Adipocyte (in vitro differentiated cells): ENCODE measurements at places on chromosomes 6 and 20.

DNA sequence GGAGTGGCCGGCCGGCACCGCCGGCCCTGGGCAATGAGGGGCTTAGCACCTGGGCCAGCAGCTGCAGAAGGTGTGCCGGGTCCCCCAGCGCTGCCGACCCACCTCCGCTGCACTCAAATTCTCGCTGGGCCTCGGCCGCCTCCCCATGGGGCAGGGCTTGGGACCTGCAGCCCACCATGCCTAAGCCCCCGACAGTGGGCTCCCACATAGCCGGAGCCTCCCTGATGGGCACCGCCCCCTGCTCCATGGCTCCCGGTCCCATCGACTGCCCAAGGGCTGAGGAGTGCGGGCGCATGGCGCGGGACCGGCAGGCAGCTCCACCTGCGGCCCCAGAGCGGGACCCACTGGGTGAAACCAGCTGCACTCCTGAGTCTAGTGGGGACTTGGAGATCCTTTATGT, 13.8 kb downstream of the SPINT4 start:
- no peak for DNase-seq

DNA sequence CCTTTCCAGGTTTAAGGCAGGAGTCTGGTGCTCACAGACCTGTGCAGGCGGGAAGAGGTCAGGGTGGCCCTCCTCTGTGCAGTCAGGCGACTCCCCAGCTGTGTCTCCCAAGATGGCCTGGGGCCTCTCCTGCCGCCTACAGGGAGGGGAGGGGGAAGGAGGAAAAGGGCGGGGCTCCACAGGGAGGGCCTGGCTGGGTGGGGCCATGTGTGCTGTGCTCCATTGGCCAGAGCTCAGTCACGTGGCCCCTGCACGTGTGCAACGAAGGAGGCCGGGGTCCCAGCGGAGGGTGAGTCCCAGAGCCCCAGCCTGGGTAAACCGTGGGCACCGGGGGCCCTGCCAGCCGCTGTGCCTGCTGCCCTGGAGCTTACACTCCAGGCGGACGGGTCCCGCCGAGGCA, 211.6 kb downstream of the ZDHHC14 start:
- no peak for DNase-seq

GRCh38 chr20:62427172-62428001, at the start of gene RBBP8NL:
TSS of gene RBBP8NL (minus strand) at chr20:62427539. CDS start at chr20:62419647, 7,892 bp downstream.
- no peak for DNase-seq

DNA sequence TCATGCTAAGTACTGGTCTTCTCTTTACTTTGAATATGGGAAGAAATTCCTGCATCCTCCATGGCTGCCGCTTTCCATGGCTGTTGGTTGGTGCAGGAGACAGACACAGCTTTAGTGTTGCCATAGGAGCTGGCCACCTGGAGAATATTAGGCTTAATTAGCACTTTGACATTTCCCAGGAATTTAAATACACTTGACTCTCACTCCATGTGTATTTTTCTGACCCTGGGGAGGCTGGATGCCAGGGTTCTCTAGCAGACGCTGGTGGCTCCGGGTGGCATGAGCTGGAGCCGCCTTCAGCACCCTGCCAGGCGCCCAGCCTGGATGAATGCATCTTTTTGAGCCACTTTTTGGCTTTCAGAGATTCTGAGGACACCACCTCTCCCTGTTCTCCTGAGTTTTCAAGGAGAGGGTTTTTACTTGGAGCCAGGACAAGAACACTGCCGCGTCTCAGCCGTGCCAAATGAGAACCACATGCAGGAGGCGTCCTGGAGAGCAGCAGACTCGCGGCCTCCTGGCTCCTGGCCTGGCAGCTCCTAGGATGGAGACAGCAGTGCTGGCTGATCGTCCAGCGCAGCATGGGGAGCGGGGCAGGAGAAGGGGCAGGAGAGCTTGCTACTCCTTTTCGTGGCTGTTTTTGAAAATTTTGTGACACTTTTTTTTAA, 258.8 kb downstream of the SMOC2 start:
- DNase-seq = no peak

DNA sequence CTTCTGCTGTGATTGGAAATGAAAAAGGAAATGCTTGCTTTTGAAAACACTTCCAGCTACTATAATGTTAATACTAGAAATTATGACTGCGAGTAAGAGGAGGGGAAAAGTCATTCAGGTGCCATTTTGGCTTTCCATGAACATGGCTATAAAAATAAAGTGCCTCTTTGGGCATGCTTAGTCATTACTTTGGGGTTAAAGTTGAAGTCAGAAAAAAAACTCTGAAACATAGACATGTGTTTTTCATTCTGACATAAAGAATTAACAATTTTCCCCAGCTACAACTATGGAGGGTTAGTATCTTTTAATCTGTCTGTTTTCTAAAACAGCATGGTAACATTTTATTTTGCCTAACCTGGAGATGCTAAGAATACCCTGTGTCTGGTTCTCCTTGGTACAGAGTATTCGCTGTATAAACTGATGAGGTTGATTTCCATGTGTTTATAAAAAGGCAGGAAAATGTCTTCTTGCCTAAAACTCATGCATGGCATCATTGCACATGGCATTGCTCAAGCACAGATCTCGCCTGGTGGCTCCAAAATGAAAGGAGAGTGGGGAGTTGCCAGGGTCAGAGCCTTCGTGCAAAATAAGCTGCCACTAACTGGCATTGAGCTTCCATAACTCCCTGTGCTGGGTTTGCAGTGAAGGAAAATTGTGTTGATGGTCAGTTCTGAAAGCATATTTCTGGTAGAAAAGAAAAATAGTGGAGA, 188.9 kb downstream of the KCNQ5 start:
- peak; percentile 28 for DNase-seq

DNA sequence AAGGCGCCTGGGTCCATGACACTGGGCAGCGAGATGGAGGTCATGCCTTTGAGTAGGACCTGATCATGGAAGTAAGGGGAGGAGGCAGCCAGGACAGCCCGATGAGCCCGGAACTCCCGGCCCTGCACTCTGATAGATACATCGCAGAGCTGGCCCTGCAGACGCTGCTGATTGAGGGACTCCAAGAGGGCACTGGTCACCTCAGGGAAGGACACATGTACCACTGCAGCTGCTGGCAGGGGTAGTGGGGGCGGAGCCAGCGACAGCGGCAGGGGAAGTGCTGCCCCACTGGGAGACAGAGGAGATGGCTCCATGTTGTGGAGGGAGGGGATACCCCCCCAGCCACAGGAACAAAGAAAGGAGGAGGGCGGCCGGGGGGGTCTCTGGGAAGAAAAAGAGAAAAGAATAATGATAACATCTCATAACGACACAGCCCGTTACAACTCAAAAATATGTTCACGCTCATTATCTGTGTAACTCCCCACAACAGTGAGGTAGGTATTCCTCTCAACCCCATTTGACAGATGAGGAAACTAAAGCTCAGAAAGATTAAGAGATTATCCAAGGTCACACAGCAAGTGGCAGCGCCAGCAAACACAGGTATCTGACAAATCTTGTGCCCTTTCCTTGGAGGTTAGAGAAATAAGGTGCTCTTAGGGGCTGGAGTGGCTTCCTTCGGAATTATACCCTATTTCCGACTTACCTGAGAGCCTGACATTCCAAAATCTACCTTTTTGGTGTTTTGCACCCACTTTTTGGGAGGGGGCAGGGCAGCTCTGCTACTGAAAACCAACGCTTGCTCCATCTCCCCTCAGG, 733 bp downstream of the ZBTB22 start:
- no peak for DNase-seq

DNA sequence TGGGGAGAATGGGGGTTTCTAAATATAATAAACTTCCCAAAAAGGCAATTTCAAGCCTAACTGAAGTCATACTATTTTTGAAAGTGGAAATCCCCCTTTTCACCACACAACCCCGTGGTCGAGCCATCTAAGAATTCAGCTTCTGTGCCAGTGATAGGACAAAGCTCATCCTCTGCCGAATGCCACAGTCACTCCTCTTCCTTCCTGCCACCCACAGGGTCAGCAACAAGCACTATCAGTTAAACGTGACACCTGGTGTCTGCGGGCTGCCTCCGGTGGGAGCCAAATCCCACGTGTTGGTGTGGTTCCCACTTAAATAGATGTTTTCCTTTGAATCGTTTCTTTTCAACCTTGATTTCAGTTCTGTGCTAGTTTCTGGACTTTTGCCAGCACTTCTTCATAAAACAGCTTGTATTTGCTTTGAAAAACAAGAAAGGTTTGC, 60.7 kb downstream of the TNFAIP3 start:
- DNase-seq = peak; percentile 23

- DNase-seq = peak; percentile 17
Measured at GRCh38 chr20:51258582-51259165, 235.8 kb upstream of the KCNG1 start.

- no peak for DNase-seq
Measured at GRCh38 chr20:63361519-63362435, 628 bp upstream of the CHRNA4 start.

DNA sequence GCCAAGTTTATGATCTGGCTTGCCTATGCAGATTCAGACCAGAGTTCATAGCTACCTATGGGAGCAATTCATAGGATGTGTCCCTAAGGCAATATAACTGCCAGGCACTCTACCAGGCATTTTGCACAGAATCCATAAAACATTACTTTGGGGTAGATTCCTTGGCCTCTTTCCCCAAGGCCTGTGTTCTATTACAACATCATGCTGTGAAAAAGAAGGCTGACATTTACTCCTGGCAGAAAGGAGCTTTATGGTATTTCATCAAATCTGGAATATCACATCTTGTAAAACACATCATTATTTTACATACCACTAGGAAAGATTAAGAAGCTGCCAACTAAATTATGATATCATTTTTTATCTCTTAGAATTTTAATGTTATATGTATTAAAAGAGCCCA, 287.0 kb upstream of the MARCKS start:
- DNase-seq = peak; percentile 79

- DNase-seq = no peak
Measured at GRCh38 chr6:40692337-40692736, 105.2 kb upstream of the LRFN2 start.

DNA sequence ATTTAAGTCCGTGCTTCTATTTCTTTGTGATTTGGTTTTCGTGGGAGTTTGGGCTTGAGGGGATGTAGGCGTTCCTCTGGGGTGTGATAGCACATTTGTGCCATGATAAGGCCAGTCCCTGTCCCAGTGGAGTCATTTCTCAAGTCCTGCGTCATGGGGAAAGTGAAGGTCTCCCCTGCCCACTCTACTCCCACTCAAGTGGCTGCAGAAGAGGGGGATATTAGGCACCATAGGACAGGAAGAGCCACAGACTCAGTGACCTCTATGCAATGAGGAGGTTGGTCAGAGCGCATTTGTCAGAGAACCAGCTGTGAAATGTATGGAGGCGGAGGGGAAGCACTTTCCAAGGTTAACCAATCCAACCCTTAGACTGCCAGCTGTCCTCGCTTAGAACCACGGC, 51.9 kb upstream of the EDN1 start:
- no peak for DNase-seq

DNA sequence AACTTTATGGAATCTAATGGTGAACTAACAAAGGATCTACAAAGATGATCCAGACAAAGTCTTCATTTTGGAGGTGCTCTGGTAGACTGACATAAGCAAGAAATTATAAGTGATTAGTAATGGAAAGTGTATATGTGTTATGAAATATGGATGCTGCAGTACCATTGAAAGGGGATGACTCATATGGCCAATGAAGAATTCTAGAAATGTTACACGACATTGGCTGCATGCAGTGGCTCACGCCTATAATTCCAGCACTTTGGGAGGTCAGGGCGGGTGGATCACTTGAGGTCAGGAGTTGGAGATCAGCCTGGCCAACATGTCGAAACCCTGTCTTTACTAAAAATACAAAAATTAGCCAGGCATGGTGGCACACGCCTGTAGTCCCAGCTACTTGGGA, 23.5 kb downstream of the CFAP206 start:
- DNase-seq = peak; percentile 2

DNA sequence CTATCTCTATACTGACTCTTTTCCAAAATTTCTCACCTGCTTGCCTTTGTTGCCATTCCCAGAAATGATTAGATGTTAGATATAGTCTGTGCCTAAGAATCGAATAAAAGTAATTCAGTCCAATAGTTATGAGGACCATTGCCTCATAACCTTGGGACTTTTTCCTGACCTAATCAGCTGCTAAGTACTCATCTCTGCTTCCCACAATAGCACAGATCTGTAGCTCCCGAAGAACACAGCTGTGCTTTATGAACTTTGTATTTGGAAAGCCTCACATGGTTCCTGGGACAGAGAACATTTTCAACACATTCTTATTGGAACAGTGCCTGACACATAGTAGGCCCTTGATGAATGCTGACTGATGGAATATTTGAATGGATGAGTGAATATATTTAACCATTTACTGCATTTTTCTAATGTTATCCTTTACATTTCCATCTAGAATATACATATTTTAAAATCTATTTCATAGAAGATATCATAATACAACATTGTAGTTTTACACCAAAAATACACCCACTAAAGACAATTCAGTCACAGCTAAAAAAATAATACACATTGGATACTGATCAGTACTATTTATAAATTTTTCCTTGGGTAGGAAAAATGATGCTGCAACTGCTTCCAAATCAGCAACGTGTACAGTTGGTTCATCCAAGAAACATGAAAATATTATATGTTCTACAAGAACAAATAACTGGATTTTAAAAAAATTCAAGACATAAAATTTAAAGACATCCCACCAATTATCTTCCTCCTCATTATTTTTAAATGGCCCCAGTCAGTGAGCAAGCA, 53.9 kb downstream of the HS3ST5 start:
- DNase-seq = no peak

DNA sequence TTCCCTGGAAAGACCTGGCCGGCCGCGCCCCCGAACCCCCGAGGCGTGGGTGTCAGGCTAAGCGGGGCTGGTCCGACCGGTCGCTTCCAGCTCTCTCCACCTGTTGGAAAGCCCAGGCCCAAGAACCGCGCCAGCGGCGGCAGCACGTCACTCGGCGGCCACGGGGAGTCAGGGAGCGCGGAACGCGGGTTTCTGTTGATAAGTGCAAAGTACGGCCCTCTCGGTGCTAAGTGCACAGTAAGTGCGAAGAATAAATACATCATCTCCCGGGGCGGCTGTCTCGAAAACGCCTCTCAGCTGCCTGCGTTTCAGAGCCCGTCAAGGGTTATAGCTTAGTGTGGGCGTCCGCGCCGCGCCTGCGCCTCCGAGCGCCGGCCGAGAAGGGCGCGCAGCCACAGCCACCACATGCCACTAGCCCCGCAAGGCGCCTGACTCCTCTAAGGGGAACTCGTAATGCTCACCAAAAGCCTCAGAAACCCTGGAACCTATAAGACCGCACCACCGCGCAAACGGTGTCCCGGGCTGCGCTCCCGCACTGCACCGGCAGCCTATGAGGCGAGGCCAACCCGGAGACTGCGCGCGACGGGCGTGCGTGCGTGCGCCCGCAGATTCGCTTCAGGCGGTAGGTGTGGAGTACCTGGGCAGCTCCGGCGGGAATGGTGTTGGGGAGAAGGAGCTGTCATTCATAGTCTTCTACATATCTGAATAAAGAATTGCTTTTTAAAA, 9.2 kb upstream of the TBX18 start:
- DNase-seq = peak; percentile 47

- DNase-seq = no peak
Measured at GRCh38 chr6:67593247-67593646, 1041.8 kb upstream of the ADGRB3 start.

GRCh38 chr6:6251555-6252280, 68.7 kb downstream of the F13A1 start:
- DNase-seq = no peak
